Activated CD4-positive, alpha-beta memory T cell treated with anti-CD3 and anti-CD28 coated beads for 36 hours (primary cell): ENCODE measurements at places on chromosomes 16 and 17. TPM values are rescaled to one million over a fixed set of nuclear protein-coding genes. Genes with fewer than 3 reads are reported as not detected.

Gene TAT
- not detected for total RNA-seq

Gene PERCC1
- total RNA-seq = not detected

Gene NPB
- not detected for total RNA-seq

Gene ZNF469
- total RNA-seq = 0.31 TPM

Gene USP36
- 74.3 TPM for total RNA-seq

Gene FAM83G
- 14.3 TPM for total RNA-seq

GRCh38 chr16:12901597-12902461, at the start of gene SHISA9:
SHISA9 (plus strand) TSS chr16:12901598.
- H3K4me3 ChIP-seq = no peak within 1 kb of the TSS
- peaks cover 55% of the 10 kb centered on the region for H3K27me3 ChIP-seq
- H3K36me3 ChIP-seq = no peaks in the 10 kb centered on the region
- no peak within 1 kb of the TSS for H3K27ac ChIP-seq

GRCh38 chr17:80252871-80253270, 7.8 kb upstream of the RNF213 start:
- DNase-seq = peak; percentile 94
- H3K27me3 ChIP-seq = no peaks in the 10 kb centered on the region
- peak overlapping the region; percentile 92 for H3K27ac ChIP-seq
- peaks cover 54% of the 10 kb centered on the region for H3K4me1 ChIP-seq

DNA sequence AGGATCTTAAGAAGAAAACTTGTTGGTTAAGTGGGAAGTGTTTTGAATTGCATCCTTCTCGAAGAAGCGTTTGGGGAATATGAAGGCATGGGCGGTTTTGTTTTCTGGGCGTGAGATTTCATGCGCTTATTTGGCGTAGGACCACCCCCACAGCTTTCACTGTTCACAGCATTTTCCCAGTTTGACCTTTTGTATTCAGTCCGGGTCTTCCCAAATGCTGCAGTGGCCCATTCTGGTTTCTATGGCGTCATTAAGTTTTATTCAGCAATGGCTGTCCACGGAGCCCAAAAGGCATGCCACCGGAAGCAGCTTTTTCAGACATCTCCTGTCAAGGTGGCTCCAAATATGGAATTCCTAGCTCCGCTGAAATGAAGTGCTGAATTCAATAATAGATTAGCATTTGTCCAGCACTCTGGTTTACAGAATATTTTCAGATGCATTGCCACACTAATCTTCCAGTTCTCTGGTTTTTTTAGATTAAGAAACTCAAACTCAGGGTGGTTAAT, 90.6 kb upstream of the FBXO47 start:
- DNase-seq = no peak
- H3K36me3 ChIP-seq = no peaks in the 10 kb centered on the region
- peaks cover 10% of the 10 kb centered on the region for H3K4me1 ChIP-seq

GRCh38 chr16:85341972-85342695, 229.9 kb upstream of the CIBAR2 start:
- DNase-seq = no peak
- peaks cover 2% of the 10 kb centered on the region for H3K27me3 ChIP-seq

GRCh38 chr17:68053231-68054013, 17.9 kb downstream of the KPNA2 start:
- no peaks in the 10 kb centered on the region for H3K36me3 ChIP-seq
- H3K4me1 ChIP-seq = peaks cover 2% of the 10 kb centered on the region
- no peak overlapping the region for H3K4me3 ChIP-seq
- DNase-seq = no peak

GRCh38 chr17:17508019-17508535, 11.9 kb upstream of the RASD1 start:
- no peaks in the 10 kb centered on the region for H3K27me3 ChIP-seq
- no peak overlapping the region for H3K27ac ChIP-seq
- H3K36me3 ChIP-seq = no peaks in the 10 kb centered on the region
- no peak overlapping the region for H3K4me3 ChIP-seq
- DNase-seq = no peak
- no peaks in the 10 kb centered on the region for H3K4me1 ChIP-seq

DNA sequence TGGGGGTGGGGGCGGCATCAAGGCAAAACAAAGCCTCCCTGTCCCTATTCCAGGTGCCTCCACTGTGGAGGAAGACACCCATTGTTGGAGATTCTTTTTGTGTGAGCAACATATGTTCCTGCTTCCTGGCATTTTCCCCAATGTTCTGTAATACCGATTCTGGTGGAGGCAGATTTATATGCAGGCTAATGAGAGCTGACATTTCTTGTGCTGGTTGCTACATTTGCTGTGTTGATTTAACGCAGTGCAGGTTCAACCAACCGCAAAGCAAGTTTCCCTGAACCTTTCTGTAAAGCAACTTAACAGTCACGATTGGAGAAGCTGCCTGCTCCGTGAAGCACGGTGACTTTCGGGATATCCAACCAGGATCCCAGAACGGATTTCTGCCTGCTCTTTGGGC, 260.5 kb downstream of the CBLN1 start:
- H3K36me3 ChIP-seq = no peaks in the 10 kb centered on the region
- no peak for DNase-seq
- no peaks in the 10 kb centered on the region for H3K4me1 ChIP-seq
- no peaks in the 10 kb centered on the region for H3K27me3 ChIP-seq
- H3K4me3 ChIP-seq = no peak overlapping the region

GRCh38 chr17:56739776-56740175, 93.9 kb downstream of the C17orf67 start:
- no peaks in the 10 kb centered on the region for H3K36me3 ChIP-seq
- H3K4me3 ChIP-seq = no peak overlapping the region
- H3K27ac ChIP-seq = no peak overlapping the region
- no peak for DNase-seq
- peaks cover 6% of the 10 kb centered on the region for H3K27me3 ChIP-seq

DNA sequence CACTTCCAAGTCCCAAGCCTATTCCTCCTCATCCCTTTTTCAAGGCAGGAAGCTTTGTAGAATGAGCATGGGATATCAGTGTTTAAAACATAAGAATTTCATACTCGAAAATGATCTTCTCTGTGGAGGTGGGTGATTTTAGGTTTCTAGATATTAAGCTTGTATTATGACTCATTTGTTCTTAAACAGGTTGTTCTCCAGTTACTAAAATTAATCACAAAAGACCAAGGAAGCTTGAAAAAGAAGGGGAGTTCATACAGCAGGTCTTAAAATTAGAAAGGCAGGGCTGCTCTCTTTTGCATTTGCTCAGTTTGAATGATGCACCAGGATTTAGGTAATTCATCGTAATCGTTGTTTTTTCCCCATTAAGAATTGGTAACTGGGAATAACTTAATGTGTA, 208.7 kb downstream of the PRKCA start:
- peaks cover 14% of the 10 kb centered on the region for H3K36me3 ChIP-seq
- H3K27me3 ChIP-seq = no peaks in the 10 kb centered on the region
- peak overlapping the region; percentile 59 for H3K27ac ChIP-seq
- H3K4me3 ChIP-seq = no peak overlapping the region
